ENCODE measurements at places on chromosomes 1 and 21. TPM values are rescaled to one million over a fixed set of nuclear protein-coding genes. Genes with fewer than 3 reads are reported as not detected.

Gene OR2L3
- total RNA-seq = not detected

Gene S100A3
- 0.47 TPM for total RNA-seq

Gene KDF1
- total RNA-seq = 16.9 TPM

Gene SPRR2A
- not detected for total RNA-seq

Gene LMX1A
- not detected for total RNA-seq

Gene CSMD2
- 14.6 TPM for total RNA-seq

Gene TNFRSF4
- not detected for total RNA-seq

Gene LCE3D
- total RNA-seq = not detected

Gene C1orf52
- total RNA-seq = 39.3 TPM

DNA sequence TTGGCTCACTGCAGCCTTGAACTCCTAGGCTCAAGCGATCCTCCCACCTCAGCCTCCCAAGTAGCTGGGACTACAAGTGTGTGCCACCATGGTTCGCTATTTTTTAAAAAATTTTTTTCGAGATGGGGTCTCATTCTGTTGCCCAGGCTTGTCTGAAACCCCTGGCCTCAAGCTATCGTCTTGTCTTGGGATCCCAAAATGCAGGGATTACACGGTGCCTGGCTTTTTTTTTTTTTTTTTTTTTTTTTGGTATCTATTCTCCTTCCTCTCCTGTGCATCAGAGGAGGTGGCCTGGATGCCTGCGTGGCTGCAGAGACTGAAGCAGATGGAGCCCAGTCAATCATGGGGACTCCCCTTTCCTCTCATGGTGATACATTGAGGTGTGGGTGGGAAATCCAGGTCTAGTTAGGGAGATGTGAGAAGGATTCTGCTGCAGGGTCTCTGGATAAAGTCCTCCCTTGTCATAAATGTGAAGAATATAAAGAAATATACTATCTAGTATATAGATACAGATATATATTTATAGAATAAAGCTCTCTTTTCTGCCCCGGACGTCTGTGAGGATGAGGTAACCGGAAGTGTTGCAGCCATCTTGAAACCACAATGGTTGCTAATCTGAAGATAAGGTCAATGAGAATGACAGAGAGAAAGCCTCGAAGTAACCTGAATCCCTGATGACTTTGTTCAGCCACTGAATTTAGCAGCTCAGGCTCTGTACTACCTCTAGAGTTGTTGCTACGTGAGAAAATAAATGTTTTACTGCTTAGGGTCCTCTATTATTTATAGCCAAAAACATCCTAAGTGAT lies 19.5 kb upstream of the RGSL1 start:
- DNase-seq = no peak

DNA sequence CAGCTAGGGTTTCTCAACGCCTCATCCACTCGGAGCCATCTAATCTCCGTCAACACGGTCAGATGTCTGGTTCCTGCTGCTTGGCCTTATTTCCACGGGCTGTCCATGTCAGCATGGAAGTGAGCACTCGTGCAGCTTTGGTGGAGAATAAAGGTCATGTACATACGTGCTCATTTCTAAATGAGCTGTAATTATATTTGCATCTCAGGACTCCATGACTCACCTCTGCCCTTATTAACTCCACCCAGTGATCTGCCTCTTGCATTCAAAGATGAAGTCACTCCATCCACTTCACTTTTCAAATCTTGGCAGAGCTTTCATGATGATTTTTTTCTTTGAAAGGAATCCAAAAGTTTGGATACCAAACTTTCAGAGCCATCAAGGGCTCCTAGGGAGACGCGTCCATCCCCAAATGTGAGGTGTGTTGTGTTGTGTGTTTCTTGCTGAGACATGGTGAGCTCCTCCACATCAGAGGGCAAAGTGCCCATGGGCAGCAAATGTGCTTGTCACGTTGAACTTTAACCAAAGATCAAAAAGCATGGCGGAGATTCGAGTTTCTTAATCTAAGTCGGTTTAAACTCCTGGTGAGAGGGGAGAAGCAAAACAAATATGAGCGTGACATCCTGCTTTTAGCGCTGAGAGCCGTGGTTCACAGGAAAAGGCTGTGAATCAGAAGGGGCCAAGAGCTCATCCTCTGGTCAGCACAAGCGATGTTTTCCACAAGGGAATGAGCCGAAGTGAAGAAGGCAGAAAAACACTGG lies 68.6 kb upstream of the ERRFI1 start:
- no peak for DNase-seq

DNA sequence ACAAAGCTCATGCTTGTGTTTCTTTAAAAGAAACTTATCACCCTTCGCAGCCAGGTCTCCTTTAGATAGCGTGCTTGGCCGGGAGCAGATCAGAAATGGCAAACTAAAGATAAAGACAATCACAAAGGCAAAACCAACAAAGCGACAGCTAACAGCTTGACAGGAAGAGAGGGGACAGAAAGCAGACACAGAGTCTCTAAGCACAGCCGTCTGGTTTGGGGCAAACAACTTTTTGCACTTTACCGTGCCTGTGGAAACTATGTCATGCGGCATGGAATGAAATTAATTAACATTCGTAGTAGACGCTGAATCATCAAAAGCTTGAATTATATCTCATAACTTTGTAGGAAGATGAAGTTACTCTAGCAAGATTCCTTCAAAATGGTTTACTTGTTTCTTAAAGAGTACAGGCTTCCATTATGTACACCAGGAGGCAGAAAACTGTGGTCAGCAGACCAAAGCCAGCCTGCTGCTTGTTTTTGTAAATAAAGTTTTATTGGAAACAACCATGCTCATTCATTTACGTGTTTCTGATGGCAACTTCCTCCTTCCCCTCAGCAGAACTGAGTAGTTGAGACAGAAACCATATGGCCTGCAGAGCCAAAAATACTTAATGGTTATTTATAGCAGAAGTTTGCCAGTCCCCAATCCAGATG lies 183.2 kb downstream of the KIF26B start:
- DNase-seq = no peak

DNA sequence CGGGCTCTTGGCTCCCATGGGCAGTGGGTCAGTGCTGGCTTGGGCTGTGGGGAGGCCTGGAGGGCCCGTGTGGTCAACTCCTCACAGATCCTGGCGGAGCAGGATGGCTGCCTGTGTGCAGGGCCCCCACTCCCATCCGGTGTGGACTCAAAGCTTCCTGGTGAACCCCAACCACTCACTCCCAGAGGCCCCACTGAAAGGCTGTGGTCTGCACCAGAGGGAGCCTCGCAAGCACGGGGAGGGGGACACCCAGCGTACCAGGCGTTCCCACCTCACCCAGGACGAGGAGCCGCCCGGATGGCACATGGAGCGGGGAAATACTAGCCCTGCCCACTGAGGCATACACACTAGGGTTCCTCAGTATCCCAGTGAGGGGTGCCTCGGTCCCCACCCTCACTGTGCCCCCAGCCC lies 75.4 kb upstream of the ACTRT2 start:
- no peak for DNase-seq

- DNase-seq = no peak
These were observed 151.3 kb downstream of the CLIC6 start for GRCh38 chr21:34820051-34820450.

- DNase-seq = no peak
These were observed 60.6 kb upstream of the STUM start for GRCh38 chr1:226487921-226488320.

DNA sequence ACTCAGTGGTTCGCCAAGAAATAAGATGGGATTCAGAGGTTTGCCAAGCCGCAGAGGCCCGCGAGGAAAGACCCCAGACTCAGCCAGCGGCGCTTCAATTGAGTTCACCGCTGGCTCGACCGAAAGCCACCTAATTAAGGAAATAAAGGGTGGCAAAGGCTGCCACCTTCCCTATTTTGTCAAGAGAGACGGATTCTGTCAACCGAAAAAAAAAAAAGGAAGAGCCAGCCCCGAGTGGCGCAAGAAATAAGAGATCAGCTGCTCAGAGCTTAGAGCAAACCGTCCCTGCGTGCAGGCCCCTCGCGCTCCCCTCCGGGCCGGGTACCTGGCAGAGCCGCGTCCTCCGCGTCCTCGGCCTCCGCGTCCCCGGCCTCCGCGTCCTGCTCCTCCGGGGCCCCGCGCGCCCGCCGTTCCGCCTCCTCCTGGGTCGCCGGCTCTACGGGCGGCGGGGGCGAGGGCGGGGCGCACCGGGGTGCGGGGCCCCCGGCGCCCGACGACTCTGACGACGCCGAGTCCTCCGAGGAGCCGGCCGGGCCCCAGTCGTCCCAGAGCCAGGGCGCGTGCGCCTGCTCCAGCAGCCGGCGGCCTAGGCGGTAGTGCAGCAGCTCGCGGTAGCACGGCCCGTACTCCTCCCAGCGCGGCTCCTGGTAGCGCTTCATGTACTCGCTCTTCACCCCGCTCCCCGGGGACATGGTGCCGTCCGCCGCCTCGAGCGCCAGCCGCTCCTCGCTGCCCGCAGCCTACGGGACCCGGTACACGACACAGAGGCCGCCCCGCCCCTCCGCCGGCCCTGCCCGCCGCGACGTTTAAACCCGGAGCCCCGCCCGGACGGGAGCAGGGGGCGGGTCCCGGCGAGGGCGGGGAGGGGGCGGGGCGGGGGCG lies 832 bp downstream of the CCSAP start:
- peak; percentile 88 for DNase-seq

DNA sequence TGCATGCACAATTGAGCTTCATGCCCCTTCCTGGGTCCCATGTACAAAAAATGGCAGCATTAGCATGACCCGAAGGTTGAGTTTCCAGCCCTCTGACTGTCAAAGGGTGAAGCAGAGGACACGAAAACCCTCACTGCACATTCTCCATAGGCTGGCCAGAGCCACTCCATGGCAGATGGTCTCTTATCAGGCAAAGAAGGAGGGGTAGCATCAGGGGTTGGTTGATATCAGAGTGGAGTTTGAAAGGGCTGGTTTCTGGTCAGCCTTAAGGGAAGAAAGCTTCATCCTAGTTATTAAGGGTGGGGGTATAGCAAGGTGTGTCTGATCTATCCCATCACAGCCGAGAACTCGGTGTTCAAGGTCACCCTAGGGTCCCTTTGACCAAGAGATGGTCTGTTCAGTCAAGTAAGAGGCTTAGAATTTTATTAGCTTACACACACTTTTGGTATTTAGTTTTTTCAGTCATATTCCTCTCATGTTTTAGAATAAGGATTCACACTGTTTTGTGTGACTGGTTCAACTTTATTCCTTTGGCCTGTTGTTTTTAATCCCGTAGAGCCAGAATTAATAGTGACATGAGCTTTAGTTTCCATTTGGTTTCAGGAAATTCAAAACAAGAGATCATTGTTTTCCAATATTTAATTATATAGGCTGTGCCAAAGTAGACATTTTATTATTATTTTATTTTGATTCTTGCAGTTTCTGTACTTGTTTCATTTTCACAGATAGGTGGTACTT lies 199.9 kb upstream of the FMN2 start:
- DNase-seq = no peak

DNA sequence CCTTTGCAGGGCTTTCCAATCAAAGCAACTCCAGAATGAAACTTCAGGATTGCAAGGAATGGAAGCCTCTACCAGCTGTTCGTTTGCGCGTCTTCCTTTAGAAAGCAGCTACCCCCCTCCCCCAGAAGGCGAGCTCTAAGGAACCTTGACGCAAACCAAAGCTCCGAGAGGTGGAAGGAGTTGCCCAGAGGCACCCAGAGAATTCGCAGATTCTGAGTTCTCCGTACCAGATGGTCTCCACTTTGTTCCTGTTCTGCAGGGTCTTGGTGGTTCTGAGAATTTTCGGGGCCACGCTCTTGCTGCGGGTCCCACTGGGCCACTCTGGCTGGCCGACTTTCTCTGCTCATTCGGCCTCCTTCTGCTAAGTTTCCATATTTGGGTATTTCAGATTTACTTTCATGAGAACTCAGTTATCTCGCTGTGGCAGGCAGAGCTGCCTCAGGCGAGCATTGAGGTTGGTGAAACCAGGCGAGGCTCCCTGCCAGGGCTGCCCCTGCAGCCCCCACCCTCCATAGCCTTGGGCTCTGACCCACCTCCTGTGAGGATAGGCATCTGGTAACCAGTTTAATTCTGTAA lies 801 bp downstream of the TRAF5 start:
- no peak for DNase-seq

DNA sequence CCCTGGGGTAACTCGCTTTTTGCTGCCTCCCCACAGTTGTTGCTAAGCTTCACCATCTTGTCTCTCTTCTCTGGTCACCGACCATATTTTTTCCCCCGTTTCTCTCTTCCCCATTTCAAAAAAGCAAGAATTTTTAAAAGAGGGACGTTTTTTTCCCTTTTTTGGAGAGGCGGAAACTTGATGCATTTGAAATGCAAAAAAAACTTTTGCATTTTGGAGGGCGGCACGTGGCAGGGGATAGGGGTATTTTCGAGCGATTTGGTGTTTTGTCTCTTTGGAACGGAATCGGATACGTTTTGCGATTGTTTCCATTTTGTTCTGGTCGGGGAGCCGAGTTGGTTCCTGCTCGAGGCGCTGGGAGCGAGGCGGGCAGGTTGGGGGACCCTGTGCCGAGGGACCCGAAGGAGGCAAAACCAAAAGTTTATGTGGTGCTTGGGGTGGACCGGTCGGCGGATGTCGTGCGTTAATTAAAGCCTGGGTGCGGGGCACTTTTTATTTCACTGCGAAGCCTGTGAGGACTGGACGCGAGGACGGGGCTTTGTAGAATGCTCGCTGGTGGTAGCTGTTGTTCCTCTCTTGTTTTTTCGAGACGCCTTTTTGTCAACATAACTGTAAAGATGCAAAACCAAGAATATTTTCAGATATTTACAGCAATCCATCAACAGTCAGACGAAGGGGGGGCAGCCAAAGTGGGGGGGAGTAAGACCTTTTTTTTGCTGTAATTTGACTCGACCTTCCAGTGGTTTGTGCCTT lies 884 bp downstream of the H3-3A start:
- DNase-seq = peak; percentile 58

GRCh38 chr1:43312663-43313515 lies 12.1 kb downstream of the TIE1 start:
- DNase-seq = no peak

DNA sequence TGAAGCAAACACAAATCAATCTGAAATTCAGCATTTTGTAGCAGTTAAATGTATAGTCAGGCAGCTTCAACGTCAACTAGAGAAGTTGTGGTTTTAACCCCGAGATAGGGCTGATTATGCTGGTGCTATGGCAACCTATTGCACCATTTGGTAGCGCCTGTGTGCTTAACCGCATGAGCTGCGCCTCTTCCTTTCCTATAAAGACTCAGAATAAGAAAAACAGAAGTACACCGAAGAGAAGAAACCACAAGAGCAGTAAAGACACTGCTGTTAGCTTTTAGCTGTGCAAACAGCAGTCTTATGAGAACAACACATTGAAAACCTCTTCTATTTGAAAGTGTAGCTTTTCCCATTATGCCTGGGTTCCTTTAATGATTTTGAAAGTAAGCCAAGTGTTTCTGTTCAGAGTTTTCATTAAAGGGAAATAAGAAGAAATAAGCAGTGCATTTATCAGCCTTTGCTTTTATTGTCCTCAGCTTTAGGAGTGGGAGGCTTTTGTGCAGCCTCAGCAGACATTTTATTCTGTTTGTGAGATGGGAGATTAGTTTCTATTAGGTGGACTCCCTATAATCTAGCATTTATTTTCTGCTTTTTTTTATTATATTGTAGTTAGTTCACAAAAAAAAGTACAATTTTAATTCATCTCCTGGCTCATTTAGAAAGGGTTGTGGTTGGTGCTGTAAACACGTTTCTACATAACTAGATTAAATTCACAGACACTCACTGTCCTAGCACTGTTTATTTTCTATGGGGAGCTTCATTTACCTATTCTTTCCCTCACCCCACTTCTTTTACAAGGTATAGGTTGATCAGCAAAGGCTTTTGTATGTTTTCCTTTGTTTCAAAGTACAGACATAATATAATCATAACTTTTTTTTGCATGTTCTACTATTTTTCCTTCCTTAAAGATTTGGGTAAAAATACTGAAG lies 43.3 kb downstream of the PTPRC start:
- DNase-seq = no peak

- DNase-seq = no peak
These were observed 16.3 kb upstream of the LAPTM5 start for GRCh38 chr1:30773722-30774358.

- DNase-seq = no peak
These were observed 11.4 kb upstream of the MNDA start for GRCh38 chr1:158819461-158820443.

GRCh38 chr1:14522077-14522925 lies 76.2 kb upstream of the KAZN start:
- DNase-seq = no peak

All from H1 (cell line).